Activated naive CD4-positive, alpha-beta T cell treated with anti-CD3 and anti-CD28 coated beads for 36 hours (primary cell): ENCODE measurements at places on chromosomes 16 and 17.
A peak's percentile ranks its signal among the peaks of the same experiment; 100 is the strongest.

DNA sequence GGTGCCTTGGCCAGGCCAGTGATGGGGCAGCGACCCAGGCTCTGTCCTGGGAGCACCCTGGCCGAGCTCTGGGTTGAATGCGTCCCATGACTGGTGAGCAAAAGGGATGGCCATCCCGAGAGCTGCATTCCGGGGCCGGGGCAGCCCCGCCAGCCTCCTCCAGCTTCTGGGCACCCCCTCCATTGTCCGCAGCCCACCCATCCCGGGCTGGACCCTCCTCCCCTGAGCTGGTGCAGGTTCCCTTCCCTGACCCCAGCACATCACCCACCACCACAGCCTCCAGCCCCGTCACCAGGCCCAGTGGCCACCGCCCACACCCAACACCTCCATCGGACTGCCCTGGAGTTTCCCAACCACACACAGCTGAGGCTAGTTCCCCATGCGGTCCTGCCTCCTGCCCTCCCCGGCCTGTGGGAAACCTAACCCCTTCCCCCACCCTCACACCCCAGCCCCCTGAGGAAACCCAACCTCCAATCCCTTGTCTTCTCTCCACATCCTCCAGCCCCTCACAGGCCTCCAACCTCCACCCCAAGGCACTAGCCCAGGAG is 16.2 kb upstream of the PVALEF start:
- DNase-seq, result no peak

GRCh38 chr17:82245134-82246039 is 16.5 kb downstream of the SLC16A3 start:
- DNase-seq, result no peak

- DNase-seq, result no peak
These were observed 15.0 kb downstream of the MYO15B start for GRCh38 chr17:75602644-75603043.

DNA sequence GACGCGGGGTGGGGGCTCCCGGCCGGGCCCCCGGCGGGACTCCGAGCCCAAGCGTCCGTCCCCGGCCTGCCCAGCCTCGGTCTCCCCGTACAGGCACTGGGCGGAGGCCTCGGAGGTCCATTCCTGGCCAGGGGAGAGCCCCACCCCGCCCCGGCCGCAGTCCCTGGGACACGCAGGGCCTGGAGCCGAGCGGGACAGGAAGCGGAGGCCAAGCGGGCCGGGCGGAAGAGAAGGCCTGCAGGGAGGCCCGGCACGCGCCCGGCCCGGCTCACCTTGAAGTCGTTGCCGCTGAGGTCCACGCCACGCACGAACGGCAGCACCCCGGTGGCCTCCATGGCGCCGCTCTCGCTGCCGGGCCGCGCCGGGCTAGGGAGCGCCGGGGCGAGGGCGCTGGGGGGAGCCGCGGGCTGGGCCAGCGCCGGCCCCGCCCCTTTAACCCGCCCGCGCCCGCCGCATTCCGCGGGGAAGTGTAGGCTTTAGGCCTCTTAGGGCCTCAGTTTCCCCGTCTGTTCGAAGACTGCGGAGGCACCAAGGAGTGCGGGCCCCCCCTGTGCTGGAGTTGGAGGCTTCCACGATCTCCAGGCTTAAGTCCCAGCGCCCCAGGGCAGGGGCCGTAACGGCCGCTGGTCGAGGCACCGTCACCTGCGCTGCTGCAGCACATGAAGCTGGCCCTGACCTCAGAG is at the start of gene FLII:
Gene FLII, minus strand, starts transcription at position 383 of the 683 bp plus-strand sequence. Its CDS starts 48 bp downstream, at position 335.
- DNase-seq, result peak; percentile 46

GRCh38 chr17:42411361-42411760 is 11.7 kb downstream of the CAVIN1 start:
- no peak for DNase-seq

DNA sequence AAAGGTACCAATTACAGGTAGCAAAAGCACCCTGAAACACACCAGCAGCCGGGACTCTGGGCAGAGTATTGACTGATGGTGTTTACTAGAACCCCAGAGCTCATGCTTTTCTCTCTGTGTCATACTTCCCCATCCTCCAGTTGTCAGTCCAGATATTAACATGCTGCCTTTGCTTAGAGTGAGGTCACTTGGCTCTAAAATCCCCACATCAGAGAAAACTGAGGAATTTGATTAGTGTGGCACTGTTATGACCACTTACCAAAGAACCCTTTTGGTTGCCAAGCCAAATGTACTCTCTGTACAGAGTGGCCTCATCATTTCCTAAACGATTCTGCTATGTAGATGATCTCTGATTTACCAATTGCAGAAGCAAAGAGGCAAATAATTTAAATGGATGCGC is 80.4 kb downstream of the ABCC12 start:
- DNase-seq, result no peak

DNA sequence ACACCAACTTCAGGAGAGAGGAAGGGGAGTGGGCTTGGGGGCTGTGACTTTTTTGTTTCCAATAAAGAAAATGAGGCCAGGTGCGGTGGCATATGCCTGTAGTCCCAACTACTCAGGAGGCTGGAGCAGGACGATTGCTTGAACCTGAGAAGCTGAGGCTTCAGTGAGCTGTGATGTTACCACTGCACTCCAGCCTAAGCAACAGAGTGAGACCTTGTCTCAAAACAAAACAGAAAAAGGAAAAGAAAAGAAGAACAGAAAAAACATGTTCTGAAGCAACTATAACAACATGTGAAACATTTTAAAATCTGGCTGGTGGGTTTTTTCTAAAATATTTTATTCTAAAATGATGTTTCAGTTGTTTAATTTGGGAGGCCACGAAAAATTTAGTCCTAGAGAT is 554.0 kb upstream of the ZFHX3 start:
- DNase-seq, result no peak

DNA sequence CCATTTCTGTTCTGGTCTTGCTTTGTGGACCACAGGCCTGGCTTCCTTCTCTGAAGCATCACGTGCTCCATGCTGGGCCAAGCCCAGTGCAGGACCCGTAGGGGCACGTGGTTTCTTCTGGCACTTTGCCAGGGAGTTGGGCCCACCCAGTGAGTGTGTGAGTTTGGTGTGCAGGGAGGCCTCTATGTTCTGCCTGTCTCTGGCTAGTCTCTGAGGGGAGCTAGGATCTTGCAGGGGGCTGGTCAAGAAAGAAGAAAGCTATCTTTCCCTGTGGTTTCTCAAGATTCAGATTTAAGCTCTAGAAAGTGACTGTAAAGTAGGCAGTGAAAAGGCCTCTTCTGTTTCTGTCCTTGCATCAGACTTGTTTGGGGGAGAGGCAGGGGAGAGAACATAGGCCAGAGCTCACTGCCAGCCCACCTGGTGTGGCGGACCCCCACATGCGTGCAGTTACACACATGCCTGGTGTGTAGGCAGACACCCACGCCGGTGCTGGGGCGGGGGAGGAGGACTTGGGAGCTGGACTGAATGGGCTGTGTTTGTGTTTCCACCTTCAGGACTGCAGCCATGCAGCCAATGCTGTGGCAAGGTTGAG is 11.8 kb downstream of the LASP1 start:
- peak; percentile 74 for DNase-seq

GRCh38 chr16:65044873-65045272 is 77.0 kb downstream of the CDH11 start:
- no peak for DNase-seq

- no peak for DNase-seq
These were observed 27.6 kb downstream of the MAP3K3 start for GRCh38 chr17:63649813-63650212.

GRCh38 chr17:42414704-42415409 is 8.2 kb downstream of the CAVIN1 start:
- DNase-seq, result peak; percentile 92

DNA sequence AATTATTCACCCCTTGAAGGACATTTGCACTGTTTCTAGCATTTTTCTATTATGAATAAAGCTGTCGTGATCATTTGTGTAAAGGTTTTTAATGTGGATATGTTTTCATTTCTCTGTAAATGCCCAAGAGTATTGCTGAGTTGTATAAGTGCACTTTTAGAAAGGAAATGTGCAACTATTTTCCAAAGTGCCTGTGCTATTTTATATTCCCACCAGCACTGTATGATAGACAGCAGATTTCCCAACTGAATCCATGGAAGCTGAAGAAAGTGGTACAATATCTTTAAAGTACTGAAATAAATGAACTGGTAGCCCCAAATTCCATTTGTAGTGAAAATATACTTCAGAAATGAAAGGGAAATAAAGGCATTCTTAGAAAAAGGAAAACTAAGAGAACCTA is 238.4 kb downstream of the BCAS3 start:
- DNase-seq, result no peak

GRCh38 chr17:76398523-76399174 is 14.2 kb downstream of the SPHK1 start:
- DNase-seq, result no peak

- no peak for DNase-seq
These were observed 6.7 kb upstream of the CIITA start for GRCh38 chr16:10870137-10870776.

GRCh38 chr16:28312327-28312726 is 20.0 kb downstream of the SBK1 start:
- DNase-seq, result no peak

DNA sequence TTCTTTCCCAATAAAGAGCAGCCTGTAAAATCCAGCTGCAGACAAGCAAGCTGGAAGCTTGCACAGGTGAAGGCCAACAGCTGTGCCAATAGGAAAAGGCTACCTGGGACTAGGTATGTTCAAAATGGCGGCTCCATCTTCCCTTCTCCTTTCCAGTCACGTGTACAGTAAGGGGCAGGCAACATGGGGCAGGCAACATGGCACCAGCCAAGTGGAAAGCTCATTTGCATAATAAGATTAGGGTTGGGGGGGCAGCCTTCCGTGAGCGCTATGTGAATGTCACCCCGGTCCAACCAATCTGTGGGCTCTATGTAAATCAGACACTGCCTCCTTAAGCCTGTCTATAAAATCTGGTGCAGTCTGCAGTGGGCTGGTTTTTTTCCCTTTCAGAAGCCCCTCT is 31.3 kb downstream of the TVP23A start:
- no peak for DNase-seq

- DNase-seq, result peak; percentile 77
These were observed 100.7 kb downstream of the MGAT5B start for GRCh38 chr17:76968707-76969597.

GRCh38 chr17:74742153-74742515 is 5.1 kb downstream of the RAB37 start:
- peak; percentile 83 for DNase-seq

DNA sequence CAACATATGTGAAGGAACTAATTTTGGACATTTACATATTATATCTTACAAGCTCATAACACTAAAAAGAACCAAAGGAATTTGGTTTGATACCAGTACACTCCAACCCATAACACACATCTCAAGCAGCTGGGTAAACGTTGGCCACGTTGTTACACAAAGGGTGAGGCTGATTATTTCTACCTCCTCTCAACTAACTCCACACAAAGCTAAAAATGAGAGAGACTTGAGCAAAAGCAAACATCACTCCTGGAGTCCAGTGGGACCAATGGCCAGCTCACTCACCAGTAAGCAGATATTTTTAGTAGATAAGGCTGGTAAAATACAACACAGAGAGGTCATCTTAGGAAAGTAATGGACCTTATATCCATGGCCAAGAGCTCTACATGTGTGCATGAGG is 207.6 kb downstream of the MRTFB start:
- no peak for DNase-seq

- no peak for DNase-seq
These were observed 735.1 kb upstream of the GOT2 start for GRCh38 chr16:59469266-59469665.

- peak; percentile 73 for DNase-seq
These were observed 13.7 kb upstream of the LGALS3BP start for GRCh38 chr17:78993241-78993956.

DNA sequence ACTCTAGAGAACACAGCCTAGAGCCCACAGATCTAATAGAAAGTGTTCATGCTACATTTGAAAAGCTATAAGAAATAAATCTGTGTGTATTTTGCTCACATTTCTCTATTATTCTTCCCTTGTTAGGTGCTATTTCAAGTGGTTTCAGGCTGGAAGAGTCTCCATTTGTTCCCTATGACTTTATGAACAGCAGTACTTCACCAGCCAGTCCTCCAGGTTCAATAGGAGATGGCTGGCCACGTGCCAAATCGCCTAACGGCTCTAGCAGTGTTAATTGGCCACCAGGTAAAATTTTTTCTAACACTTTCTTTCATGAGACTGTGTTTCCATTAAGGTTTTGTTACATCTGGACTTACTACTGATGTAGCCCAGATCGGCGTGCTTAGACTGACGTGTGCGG is 30.7 kb upstream of the SLC5A11 start:
- no peak for DNase-seq

DNA sequence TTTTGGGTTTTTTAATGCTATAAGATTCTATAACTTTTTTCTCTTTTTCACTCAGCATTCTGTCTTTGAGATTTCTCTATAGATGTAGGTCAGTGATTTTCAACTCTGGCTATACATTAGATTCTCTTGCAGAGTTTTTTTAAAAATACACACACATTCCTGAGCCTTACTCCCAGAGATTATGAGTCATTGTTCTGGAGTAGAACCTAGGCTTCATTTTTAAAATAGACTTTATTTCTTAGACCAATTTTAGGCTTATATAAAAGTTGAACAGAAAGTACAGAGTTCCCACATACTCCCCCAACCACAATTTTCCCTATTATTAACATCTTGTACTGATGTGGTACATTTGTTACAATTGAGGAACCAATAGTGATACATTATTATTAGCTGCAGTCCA is 63.3 kb downstream of the CYB561 start:
- no peak for DNase-seq

GRCh38 chr16:85098565-85098964 is 13.7 kb downstream of the CIBAR2 start:
- DNase-seq, result no peak

DNA sequence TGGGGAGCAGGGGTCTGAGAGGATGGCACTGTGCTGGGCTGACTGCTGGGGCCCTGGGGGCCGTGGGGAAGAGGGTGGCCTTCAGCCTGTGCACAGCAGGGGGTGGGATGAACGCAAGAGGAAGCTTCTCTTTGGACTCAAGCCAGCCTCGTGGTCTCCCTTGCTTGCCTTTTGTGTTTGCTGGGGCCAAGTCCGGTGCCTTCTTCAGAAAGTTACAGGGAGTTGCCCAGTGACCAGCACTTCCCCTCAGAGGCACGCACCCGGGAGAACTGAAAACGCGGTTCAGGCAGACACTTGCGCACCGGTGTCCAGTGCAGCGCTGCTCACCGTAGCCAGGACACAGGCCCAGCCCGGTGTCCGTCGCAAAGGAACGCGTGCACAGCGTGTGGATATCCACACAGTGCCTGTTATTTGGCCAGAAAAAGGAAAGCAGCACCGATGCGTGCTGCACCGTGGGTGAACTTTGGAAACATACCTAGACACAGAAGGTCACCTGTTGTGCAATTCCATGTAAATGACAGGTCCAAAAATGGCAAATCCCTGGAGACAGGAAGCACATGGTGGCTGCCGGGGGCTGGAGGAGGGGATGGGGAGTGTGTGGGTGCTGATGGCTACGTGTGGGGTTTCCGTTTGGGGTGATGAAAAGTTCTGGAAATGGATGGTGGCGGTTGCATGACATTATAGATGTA is 29.4 kb upstream of the NUDT16L1 start:
- peak; percentile 45 for DNase-seq

DNA sequence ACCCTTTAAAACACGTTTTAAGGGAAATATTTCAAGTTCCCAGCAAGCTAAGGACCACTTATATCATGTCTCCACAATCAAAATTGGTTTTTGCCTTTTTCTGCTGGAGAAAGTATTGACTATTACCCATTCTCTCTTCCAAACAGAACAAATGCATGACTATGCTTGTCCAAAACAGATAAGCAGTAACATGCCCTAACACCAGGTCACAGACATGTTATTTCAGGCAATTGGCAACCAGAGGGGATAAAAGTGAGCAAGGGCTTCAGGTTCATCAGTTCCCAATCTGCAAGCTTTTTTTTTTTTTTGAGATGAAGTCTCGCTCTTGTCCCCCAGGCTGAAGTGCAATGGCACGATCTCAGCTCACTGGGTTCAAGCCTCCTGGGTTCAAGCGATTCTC is 15.0 kb downstream of the SKA2 start:
- DNase-seq, result no peak

GRCh38 chr17:65013613-65014391 is 42.7 kb downstream of the GNA13 start:
- DNase-seq, result peak; percentile 59
